ENCODE measurements at places on chromosomes 7 and 10. TPM values are rescaled to one million over a fixed set of nuclear protein-coding genes. Genes with fewer than 3 reads are reported as not detected.

DNA sequence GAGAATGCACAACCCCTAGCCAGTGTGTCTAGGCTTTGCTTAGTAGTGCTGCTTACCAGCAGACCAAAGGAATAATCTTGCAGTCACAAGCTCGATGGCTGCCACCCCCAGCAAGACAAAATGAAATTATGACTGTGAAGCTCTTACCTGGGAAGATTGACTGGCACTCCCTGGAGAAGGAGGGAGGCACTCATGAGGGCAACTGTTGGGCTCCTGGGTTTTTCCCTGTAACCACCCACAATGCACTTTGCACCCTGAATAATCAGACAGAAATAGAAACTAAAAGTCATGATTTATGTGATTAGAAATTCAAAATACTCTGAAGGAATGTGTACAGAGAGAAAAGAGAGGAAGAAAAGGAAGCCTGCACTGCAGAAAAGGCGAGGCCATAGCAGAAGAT is 144.3 kb upstream of the DGKB start:
- no peak for DNase-seq

DNA sequence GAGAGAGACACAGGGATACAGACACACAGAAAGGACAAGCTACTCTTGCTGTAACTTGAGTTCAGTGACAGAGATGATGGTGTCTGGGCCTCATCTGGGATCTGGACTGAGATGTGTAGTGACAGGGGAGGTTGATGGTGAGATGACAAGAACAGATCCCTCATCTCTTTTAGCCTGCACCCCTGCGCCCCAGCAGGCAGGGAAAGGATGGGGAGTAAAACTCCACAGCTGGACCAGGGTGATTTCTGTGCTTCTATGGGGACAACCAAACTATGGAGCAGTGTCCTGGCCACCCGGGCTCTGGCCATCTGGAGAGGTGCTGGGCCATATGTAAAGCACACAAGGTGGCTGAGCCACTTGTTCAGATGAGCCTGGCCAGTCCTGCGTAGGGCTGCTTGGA is 4.5 kb upstream of the LRRC18 start:
- DNase-seq = no peak

DNA sequence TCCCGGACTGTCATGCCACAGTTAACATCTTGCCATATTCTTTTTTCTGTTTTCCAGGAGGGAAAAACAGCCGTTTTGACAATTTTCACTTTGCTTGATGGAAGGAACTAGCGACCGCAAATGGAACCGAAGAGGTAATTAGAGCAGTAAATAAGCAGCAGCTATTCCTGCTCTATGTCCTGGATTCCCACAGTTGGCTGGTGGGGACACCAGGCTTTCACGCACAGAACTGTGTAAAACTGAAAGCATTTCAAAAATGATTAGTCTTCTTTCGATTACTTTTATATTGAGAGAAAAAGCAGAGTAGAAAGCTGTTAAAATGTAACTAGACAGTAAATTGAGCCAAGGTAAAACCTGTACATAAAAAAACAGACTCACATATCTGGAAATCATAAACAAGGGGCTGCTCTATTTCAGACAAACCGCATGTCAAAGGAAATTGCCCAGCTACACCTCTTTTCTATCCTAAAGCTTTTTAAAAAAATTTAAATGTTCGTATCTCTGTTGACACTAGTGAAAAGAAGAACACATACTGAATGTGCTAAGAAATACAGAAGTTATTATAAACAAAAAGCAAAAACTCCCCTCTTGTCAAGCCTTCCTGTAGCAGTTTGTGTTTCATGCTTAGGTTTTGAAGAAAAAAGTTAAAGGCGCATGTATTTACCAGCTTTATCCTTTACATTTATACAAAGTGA is 93.4 kb downstream of the RNF216 start:
- peak; percentile 72 for DNase-seq

DNA sequence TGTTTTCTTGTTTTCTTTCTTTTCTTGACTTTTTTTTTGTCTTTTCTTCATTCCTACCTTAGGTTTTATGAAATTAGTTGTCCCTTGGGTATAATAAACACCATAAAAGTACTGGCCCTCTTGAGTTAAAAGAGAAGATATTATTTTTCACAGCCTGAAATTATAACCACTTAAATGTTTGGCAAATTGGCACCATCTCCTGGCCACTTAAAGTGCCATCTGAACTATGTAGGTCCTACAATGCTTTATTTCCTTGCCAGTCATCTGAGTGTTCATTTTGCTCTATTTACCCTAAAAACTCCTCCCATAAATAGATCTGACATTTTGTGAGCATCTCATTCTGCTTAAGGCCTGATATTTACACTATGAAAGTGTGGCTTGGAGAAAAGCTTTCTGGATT is 98.9 kb upstream of the PRKCQ start:
- no peak for DNase-seq

DNA sequence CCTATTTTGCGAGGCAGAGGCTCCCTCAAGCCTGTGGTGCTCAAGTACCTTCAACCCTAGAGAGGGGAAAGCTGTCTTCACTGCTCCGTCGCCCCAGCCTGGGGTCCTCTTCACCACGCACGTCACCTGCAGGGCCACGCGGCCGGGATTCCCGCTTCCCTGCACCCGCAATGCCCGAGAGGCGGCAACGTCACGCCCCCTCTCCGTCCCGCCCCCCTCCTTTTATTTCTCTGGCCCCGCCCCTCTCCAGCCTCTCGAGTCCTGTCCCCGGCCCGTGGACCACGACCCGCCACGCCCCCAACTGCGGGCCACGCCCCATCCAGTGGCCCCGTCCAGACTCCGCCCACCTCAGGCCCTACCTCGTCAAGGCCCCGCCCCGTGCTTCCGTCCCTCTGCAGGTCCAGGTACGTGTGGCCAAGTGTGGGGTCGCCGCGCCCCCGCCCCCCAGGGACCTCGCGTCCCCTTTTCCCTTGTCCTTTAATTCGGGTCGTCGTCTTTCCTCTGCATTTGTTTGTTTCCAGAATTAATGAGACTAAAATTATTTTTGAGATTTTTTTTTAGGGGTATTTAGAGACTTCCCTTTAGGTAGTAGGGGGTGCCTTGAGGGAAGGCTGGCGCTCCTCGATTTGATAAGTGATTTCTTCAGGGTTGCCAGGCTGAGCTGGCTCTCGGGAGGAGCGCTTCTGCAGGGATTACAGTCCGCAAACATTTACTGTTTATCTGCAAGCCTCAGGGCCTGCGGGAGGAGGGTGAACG is 69.8 kb upstream of the BAIAP2L1 start:
- no peak for DNase-seq

DNA sequence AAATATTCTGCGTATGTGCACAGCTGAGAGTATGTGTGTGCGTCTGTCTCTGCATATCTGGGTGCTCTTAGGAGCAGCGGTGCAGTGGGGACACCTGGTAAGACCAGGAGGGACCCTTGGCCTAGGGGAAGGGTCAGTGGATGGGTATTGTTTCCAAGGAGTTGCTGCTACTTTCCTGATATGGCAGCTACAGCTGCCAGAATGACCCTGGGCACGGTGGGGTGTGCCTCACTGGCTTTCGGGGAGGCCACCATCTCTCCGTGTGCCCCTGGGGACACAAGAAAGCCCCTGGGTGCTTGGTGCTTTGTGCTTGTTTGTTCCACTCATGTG is 8.6 kb downstream of the PFKFB3 start:
- no peak for DNase-seq

- DNase-seq = no peak
Measured at GRCh38 chr10:14528450-14528849, 197.7 kb upstream of the FRMD4A start.

GRCh38 chr10:118255355-118255754 is 86.8 kb downstream of the FAM204A start:
- no peak for DNase-seq

- no peak for DNase-seq
Measured at GRCh38 chr7:117790251-117790650, 83.0 kb downstream of the CTTNBP2 start.

- peak; percentile 61 for DNase-seq
Measured at GRCh38 chr7:136976504-136977251, 108.2 kb downstream of the CHRM2 start.

DNA sequence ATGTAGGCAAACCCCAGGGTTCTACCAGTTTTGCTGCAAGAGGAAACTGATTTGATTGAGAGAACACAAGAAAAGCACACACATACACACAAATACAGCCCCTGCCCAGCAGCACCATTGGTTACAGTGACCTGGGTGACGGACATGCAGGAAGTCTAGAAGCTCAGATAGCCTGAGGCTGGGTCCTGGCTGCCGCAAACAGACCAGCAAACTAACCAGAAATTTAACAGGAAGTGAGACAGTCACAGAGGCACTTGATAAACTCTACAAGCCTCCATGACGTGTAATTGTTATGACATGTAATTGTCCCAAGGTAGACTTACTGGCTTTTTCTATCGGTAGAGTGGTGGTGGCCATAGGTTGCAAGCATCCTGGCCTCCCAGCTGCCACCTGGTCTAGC is 58.9 kb downstream of the PRKAR2B start:
- no peak for DNase-seq

- DNase-seq = no peak
Measured at GRCh38 chr10:24469993-24470392, 253.7 kb downstream of the ARHGAP21 start.

GRCh38 chr10:117590101-117590875 is 47.7 kb downstream of the EMX2 start:
- DNase-seq = no peak

GRCh38 chr7:114255404-114255841 is 159.2 kb upstream of the FOXP2 start:
- DNase-seq = no peak

GRCh38 chr7:12601302-12601869 is 30.9 kb downstream of the SCIN start:
- DNase-seq = no peak

- no peak for DNase-seq
Measured at GRCh38 chr10:67818323-67818722, 19.7 kb downstream of the DNAJC12 start.

GRCh38 chr10:34698979-34699378 is 116.1 kb downstream of the PARD3 start:
- no peak for DNase-seq

DNA sequence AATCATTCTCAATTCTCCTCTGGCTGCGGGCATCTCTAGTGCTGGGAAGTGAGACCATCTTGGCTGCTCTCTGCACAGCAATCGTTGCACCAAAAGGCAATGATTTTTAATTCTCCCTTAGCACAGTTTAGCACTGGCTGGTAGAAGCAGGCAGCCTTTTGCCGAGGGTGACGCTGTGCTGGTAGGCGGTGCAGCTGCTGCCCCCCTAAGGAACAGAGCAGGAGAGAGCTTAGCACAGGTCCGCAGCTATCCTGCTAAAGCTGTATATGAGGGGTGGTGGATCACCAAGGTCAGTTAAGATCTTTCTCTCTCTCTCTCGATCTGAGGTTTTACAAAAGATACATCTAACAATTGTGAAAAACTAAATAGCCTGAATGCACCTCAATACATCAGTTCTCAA is 390.1 kb downstream of the GATA3 start:
- DNase-seq = peak; percentile 22

- DNase-seq = no peak
Measured at GRCh38 chr7:69961436-69961835, 363.2 kb downstream of the AUTS2 start.

DNA sequence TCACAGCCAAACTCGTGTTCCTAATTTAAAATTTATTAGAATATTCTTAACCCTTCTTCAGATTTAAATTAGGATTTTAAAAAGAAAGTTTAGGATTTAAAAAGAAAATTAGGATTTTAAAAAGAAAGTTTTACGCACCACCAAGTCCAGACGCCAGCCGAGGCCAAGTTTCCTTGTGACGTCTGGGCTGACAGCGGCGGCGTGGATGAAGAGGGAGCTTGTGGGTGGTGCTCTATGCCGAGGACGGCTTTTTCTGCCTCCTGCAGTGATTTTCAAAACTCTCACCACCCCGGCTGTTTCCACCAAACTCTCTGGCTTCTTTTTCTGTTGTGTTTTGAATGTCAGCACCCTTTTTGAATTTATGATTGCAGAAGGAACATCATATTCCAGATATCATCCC is 252.9 kb downstream of the DNAJB6 start:
- no peak for DNase-seq

- DNase-seq = peak; percentile 85
Measured at GRCh38 chr7:44477063-44477830, 13.2 kb downstream of the NUDCD3 start.

- no peak for DNase-seq
Measured at GRCh38 chr10:53009961-53010907, 237.7 kb upstream of the MBL2 start.

GRCh38 chr7:55254242-55254595 is 110.9 kb upstream of the LANCL2 start:
- DNase-seq = no peak

DNA sequence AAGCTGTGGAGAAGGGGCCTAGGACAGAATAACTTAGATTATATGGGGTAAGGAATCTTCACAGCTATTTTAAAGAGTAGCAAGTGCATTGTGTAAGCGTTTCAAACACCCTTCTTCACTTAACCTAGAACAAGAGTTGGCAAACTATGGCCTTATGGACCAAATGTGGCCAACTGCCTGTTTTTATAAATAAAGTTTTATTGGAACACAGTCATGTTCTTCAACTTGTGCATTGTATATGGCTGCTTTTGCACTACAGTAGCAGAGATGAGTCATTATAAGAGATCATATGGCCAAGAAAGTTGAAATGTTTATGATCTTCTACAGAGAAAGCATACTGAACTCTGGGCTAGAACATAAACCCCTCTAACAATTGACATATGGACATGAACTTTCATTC is 187.8 kb downstream of the ETV1 start:
- DNase-seq = no peak

DNA sequence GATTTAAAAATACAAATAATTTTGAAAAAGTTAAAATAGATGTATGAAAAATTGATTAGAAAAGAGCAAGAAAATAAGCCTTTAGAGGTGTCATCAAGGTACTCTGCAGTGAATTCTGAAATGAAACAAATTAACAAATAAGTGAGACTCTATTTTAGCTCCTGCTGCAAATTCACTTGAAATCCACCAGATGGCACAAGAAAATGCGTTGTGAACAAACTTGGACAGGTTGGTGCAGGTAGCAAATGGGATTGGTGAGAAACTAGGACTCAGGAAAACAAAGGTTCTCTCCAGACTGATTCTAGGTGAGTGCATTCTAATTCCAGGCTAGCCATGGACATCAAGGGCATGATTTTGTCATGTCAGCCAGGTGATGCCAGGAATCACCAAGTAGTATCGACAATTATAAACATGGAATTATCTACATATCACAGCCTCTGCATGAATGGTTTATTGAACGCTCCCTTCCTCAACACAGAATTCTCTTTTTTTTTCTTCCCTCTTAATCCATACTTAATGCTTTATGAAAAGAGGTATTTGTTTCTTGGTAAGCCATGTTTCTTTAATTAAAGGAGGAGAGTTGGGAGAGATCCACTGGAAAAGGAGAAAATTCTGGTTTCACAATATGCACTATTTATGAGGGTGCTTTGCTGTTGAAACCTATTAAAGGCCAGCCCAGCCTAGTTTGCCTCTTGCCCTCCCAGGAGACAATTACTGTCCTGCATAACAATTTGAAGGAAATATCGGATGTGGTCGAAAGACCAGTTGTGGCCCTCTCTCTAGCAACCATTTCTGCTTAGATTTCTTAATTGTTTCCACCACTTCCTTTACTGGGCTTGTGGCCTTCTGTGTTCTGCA is 118.1 kb downstream of the ZNF365 start:
- peak; percentile 35 for DNase-seq

Gene MAP3K8
- 31.1 TPM for total RNA-seq

Gene SPDYE5
- total RNA-seq = not detected

Gene OTUD1
- total RNA-seq = 5.2 TPM

Gene NACAD
- total RNA-seq = 2.6 TPM

Gene GRM3
- total RNA-seq = not detected

Gene EVX1
- not detected for total RNA-seq

Gene GPR15LG
- not detected for total RNA-seq

Gene BET1
- total RNA-seq = 44.5 TPM

Gene CEP55
- total RNA-seq = 35.0 TPM

Gene TLX1
- not detected for total RNA-seq

Gene GRK5
- 16.0 TPM for total RNA-seq

Gene ACTL6B
- not detected for total RNA-seq

Gene SFTPD
- not detected for total RNA-seq

Gene MINDY4
- 11.0 TPM for total RNA-seq

Gene VWA2
- under 0.01 TPM for total RNA-seq
